Activated T-helper 9 cell treated with anti-CD3 and anti-CD28 coated beads, Interleukin-2, amount 50 U/mL, for 16 hours (primary cell): ENCODE measurements at places on chromosomes 3 and 15.

GRCh38 chr3:183275418-183275817 lies 22.4 kb downstream of the B3GNT5 start:
- DNase-seq, result no peak

GRCh38 chr15:36757189-36757814 lies 177.9 kb downstream of the CDIN1 start:
- no peak for DNase-seq

DNA sequence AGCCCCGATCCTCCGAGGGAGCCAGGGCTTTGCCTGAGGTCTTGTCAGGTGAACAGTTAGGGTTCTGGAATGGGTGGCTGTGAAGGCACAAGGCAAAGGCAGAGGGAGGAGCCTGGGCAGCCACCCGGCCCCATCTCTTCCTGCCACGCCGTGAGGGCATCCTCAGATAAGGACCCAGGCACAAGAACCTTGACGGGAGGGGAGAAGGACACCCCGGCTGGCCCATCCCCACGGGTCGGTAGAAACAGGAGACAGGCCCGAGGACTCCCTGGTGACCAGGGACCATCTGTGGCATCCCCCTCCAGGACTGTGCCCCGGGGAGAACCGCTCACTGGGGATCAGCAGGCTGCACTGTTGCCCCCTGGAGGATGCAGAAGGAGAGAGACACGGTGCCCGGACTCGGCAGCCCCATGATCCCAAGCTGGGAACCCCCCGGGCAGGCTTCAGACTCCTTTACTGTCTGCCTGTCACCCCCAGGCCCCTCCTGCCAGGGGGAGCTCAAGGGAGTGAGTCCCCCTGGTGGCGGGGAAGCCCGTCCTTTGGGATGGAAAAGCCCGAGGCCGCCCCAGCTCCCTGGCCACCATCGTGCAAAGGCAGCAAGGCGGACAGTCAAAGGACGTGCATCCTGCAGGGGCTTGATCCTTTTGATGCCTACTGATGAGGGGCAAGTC lies 12.3 kb upstream of the PCSK6 start:
- no peak for DNase-seq

DNA sequence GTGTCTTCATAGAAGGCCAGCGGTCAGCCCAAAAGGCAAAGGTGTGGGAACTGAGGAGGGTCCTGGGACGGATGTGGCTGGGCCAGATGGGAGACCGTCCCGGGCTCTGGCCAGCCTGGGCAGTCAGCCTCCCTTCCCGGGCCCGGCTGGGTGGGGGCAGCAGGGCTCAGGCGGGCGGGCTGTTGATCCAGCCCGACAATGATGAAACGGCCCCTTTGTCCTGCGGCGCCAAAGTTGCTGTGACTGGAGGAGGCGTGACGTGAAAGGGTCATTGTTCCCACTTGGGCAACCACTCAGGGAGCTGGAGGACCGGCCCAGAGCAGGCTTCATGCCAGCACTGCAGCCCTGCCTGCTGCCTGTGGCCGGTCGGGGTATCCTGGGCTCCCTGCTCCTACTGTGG lies 16.5 kb downstream of the DUSP7 start:
- no peak for DNase-seq

DNA sequence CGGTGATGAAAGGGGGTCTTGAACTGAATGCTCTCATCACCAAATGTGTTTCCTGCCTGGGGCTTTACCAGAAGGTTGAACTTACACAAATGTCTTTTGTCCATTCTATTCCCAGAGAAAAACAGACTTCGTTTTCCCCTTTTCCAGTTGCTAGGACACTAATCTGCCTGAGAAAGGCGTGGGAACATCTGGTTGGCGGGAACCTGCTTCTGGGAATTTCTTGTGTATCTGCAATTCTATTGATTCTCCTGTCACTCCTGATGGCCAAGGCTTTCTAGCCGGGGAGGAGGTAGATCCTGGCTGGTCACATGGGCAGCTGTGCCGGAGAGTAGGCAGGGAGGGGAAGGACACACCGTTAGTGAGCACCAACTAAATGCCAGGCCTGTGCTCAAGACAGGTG lies 31.1 kb upstream of the CCDC174 start:
- no peak for DNase-seq

- DNase-seq, result no peak
These were observed 437.0 kb upstream of the KCNMB2 start for GRCh38 chr3:178099274-178099673.

DNA sequence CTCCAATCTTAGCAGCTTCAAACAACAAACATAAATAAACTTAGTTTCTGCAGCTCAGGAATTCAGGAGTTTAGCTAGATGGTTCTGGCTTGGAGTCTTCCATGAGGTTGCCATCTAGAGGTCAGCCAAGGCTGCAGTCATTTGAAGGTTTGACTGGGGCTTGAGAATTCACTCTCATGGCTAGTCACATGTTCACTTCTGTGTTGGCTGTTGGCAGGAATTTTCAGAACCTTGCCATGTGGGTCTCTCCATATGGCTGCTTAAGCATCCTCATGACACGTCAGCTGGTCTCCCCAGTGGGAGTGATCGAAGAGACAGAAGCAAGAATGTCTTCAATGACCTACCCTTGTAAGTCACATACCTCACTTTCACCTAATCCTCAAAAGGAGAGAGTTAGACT lies 269.2 kb upstream of the CNTN3 start:
- DNase-seq, result no peak

- DNase-seq, result no peak
These were observed 155.0 kb downstream of the NLGN1 start for GRCh38 chr3:173552526-173552925.

- DNase-seq, result no peak
These were observed 256.7 kb upstream of the SATB1 start for GRCh38 chr3:18681818-18682345.

DNA sequence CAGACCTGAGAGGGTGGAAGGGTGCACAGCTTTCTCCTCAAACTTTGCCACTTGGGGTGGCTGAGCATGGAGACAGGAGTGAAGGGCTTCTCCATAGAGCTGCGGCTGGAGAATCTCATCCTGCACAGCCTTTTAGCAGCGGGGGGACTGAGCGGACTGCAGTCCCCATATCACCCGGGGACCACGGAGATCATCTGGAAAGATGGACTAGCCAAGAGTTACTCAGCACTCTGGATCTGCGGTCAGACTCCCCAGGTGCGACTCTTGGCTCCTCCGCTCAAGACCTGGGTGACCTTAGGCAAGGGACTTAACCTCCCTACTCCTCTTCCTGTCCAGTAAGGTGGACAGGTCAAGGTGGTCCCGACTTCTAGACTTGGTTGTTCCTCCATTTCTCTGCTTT lies 125.8 kb upstream of the MEF2A start:
- no peak for DNase-seq

DNA sequence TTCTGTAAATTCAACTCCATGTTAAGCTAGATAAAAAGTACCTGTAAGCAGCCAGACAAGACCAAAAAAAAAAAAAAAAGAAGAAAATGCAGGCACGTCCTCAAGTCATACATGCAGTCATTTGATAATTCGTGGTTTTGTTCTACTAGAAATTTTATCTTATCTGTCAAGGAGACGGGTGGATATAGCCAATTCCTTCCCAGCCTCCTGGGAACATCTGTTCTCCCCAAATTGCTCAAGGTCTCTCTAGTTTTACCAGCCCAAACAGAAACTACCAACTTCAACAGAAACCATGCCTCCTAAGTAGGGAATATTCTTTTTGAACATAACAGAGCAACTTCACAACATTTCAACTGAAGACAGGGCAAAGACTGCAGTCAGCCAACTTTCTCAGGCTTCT lies 19.5 kb downstream of the RYK start:
- no peak for DNase-seq

DNA sequence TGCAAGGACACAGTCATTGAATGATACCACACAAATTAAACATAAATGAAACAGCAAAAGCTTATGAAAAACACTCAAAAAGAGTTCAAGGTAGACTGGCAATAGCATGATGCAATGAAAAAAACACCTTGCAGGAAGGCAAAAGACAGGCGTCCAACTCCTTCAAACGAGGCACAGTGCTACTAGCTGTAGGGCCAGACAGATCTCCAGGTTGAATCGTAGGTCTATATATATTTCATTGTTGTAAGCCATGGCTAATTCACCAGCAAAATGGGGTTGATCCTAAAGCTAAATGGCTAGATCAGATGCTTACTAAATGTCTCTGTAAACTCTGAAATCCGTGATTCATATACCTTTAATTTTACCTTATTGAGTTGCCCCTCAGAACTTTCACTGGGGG lies 94.2 kb downstream of the THRB start:
- no peak for DNase-seq

DNA sequence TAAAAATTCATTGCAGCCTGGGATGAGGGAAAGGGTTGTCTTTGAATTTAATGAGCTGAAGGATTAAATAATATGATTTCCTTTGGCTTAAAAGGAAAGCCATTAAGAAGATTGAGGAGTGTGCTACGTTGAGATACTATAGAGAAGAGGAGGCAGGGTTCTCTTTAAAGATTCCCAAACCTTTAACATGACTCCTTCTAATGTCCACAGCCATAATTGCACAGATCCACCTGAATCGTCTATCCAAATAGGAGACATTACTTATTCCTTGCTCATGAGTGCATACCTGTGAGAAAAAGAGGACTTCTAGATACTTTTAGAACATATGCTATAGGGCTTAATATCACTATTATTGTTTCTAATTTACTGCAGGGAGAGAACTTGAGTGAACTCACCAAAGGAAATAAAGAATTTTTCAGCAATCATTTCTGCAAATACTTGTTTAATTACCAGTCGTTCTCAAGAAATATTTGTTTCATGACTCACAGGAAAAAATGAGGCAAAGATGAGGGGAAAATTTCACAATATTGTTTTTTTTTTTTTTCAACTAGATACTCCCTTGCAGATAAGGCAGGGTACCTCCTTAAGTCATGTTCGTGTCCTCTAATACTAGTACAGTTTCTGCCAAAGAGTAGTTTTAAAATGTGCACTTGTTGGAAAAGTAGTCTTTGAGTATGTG lies 8.9 kb upstream of the SUCNR1 start:
- DNase-seq, result no peak

- DNase-seq, result no peak
These were observed 60.7 kb downstream of the GSK3B start for GRCh38 chr3:120033596-120033995.

GRCh38 chr3:40753951-40754350 lies 229.2 kb downstream of the ZNF621 start:
- DNase-seq, result no peak

DNA sequence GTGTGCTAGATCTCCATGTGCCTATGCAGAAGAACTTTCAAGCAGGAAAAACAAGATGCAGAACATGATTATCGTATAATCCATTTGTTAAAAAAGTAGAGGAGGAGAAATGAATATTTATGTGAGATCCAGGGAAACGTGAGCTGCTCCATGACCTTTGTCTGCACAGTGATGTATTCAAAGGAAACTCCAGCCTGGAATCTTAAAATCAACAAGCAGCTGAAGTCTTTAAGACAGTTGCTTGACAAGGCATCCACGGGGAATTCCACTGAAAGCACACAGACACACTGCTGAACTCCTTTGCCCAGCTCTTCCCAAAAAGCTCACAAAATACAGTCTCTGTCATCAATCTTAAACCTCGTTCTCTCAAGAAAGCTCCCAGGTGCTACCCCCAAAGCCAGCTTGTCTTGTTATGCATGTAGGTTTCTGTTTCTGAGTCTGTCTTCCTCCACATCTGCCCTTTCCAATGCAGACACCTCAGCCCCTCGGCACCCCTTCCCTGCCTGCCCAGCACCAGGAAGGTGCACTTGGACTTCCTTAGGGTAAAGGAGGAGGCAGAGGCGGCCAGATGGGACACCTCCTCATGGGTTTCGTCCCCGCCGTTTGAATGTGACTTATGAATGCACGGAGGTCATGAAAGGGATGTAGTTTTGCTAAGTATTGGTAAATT lies 28.7 kb downstream of the LRRK1 start:
- DNase-seq, result no peak

DNA sequence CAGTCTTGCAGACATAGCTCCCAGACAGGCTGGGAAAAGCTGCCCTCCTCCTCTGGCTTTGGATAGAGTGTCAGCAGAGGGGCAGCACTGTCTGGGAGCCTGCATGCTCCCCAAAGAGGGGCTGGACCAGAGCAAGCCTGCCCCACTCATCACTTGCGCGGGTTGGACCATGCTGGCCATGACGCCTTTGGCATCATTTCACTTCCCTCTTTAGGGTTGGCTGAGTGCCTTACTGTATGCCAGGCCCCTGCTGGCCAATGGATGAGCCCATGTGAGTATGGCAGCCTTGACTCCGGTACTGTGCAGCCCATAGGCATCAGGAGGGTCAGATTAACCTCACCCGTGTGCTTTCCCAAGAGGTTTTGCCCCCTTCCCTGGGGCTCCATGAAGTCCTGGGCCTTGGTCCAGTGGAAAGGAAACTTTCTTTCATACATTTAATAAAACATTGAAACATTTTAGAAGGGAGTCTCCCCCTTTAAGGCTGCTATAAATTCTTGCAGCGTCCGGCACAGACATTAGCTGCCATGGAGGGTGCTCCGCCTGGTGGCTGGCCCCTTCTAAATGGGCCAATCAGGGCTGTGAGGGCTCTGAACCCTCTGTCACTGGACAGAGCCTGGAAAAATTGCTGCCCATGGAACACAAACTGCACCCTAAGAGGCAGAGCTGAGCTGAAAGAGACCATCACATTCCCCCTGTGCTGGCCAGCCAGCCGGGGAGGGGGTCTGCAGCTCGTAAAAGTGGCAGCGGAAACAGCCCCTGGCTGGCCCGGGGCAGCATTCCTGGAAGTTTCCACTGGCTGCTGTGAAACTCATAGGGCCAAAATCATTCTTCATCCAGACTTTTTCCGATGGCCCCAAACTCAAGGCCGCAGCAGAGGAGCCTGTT lies 20.8 kb upstream of the DUSP7 start:
- DNase-seq, result no peak

DNA sequence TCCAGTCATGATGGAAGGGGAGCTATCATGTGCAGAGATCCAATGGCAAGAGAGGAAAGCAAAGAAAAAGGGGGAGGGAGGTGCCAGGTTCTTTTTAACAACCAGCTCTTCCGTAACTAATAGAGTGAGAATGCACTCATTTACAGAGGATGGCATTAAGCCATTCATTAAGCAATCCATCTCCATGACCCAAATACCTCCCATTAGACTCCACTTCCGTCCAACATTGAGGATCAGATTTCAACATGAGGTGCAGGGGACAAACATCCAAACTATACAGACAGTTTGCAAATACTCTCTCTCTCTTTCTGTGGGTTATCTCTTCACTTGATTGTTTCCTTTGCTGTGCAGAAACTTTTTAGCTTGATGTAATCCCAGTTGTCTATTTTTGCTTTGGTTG lies 21.2 kb downstream of the ZDHHC23 start:
- DNase-seq, result no peak

DNA sequence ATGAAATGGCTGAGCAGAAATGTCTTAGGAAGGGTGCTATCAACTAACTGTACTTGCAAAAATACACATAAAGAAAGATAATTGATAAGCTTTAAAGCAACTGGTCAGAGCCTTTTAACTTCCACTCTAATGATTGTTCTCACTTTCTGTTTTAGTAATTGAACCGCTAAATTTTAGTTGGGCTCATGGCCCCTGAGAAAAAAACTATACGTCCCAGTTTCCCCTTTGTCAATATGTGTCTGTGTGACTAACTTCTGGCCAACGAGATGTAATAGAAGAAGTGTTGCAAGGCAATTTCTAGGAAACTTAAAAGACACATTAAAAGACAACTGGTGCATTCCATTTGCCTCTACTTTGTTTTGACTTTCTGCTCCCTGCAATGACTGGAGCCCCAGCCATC lies 223.9 kb downstream of the NR1D2 start:
- DNase-seq, result no peak
